GM23248 (cell line): ENCODE measurements at places on chromosomes 2 and 18. TPM values are rescaled to one million over a fixed set of nuclear protein-coding genes. Genes with fewer than 3 reads are reported as not detected.

PARD3B gene
- total RNA-seq: 6.9 and 8.1 TPM in 2 replicates

CDCA7 gene
- 3.0 and 3.3 TPM in 2 replicates for total RNA-seq

ITGA6 gene
- total RNA-seq: 45.4 and 47.7 TPM in 2 replicates

GRCh38 chr2:165563468-165564225, 94.1 kb downstream of the CSRNP3 start:
- no peak for DNase-seq
- H3K4me3 ChIP-seq: no peak overlapping the region
- no peak overlapping the region for H3K27ac ChIP-seq
- H3K36me3 ChIP-seq: no peaks in the 10 kb centered on the region

EFEMP1 gene
- total RNA-seq: 1,343 and 1,498 TPM in 2 replicates

CNDP1 gene
- not detected in 2 replicates for total RNA-seq

TMEM178A gene
- total RNA-seq: 0.32 TPM in 1 of 2 replicates, not detected in the other

DNA sequence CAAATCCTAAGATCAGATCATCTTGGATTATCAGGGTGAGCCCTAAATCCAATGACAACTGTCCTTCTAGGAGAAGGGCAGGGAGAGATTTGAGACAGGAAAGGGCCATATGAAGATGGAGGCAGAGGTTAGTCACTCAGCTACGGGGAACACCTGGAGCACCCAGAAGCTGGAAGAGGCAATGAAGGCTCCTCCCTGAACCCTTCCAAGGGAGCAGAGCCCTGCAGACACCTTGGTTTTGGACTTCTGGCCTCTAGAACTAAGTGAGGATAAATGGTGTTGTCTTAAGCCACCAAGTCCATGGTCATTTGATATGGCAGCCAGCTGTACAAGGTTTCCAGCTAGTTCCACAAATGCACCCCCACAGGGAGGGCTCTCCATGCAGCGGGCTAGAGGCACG, 6.9 kb upstream of the PTPN2 start:
- H3K4me3 ChIP-seq: no peak overlapping the region
- H3K27me3 ChIP-seq: no peaks in the 10 kb centered on the region
- no peak for DNase-seq
- no peaks in the 10 kb centered on the region for H3K36me3 ChIP-seq

DNA sequence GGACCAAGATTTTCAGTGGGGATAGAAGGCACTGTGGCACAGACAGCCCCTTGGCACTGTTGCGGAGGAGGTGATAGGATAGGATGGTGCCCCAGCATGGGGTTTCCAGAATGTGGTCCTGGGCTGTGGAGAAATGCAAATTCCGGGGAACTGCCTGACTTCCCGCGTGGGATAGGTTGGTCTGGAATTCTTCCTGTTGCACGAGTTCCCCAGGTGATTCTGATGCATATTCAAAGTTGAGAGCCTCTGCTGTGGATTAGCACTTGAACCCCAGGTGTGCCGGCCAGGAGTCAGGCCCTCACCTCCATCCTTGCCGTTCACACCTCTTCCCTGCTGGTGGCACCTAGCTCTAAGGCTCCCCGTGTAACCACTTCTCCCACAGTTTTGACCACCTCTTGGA, 15.5 kb downstream of the NCK2 start:
- no peak overlapping the region for H3K27ac ChIP-seq
- DNase-seq: no peak
- no peaks in the 10 kb centered on the region for H3K4me1 ChIP-seq
- no peaks in the 10 kb centered on the region for H3K36me3 ChIP-seq
- no peaks in the 10 kb centered on the region for H3K27me3 ChIP-seq

- H3K36me3 ChIP-seq: no peaks in the 10 kb centered on the region
- H3K27ac ChIP-seq: no peak overlapping the region
- no peak overlapping the region for H3K4me3 ChIP-seq
- H3K27me3 ChIP-seq: no peaks in the 10 kb centered on the region
- peaks cover 13% of the 10 kb centered on the region for H3K4me1 ChIP-seq
Measured at GRCh38 chr2:143422681-143423080, 293.5 kb downstream of the ARHGAP15 start.

GRCh38 chr2:176978921-176979320, 233.7 kb upstream of the HNRNPA3 start:
- peak; percentile 6 for DNase-seq
- no peak overlapping the region for H3K4me3 ChIP-seq
- peaks cover 38% of the 10 kb centered on the region for H3K27me3 ChIP-seq
- no peak overlapping the region for H3K27ac ChIP-seq
- no peaks in the 10 kb centered on the region for H3K36me3 ChIP-seq

- H3K36me3 ChIP-seq: no peaks in the 10 kb centered on the region
- DNase-seq: peak; percentile 26
- H3K27me3 ChIP-seq: no peaks in the 10 kb centered on the region
- peak overlapping the region; percentile 47 for H3K27ac ChIP-seq
Measured at GRCh38 chr18:10142056-10142455, 228.2 kb downstream of the VAPA start.

GRCh38 chr2:193695367-193695766, 1500.6 kb upstream of the TMEFF2 start:
- no peaks in the 10 kb centered on the region for H3K4me1 ChIP-seq
- no peaks in the 10 kb centered on the region for H3K27me3 ChIP-seq
- H3K4me3 ChIP-seq: no peak overlapping the region
- peak; percentile 53 for DNase-seq
- no peaks in the 10 kb centered on the region for H3K36me3 ChIP-seq
- H3K27ac ChIP-seq: no peak overlapping the region

B4GALT6 gene
- total RNA-seq: 2.4 and 2.8 TPM in 2 replicates

OTOF gene
- total RNA-seq: 0.25 and 0.43 TPM in 2 replicates

LAMA3 gene
- 1.9 and 3.5 TPM in 2 replicates for total RNA-seq

GRCh38 chr2:33212151-33212550, 264.3 kb upstream of the RASGRP3 start:
- peak overlapping the region; percentile 85 for H3K27ac ChIP-seq
- H3K36me3 ChIP-seq: 0 out of 2 replicates have a peak, but pooled peaks cover 3% of the 10 kb centered on the region
- H3K27me3 ChIP-seq: no peaks in the 10 kb centered on the region
- peaks cover 78% of the 10 kb centered on the region for H3K4me1 ChIP-seq

NXPH2 gene
- total RNA-seq: not detected in 2 replicates

GRCh38 chr2:74849228-74849892, 15.4 kb downstream of the HK2 start:
- peak; percentile 19 for DNase-seq
- H3K36me3 ChIP-seq: no peaks in the 10 kb centered on the region
- no peak overlapping the region for H3K27ac ChIP-seq
- H3K4me1 ChIP-seq: peaks cover 68% of the 10 kb centered on the region
- H3K27me3 ChIP-seq: no peaks in the 10 kb centered on the region
- no peak overlapping the region for H3K4me3 ChIP-seq

SALL3 gene
- total RNA-seq: not detected in 2 replicates

CPLX4 gene
- total RNA-seq: not detected in 2 replicates

- no peaks in the 10 kb centered on the region for H3K4me1 ChIP-seq
- no peaks in the 10 kb centered on the region; the same call in 1 of the 2 replicates for H3K36me3 ChIP-seq
- DNase-seq: peak; percentile 16
- no peak overlapping the region for H3K4me3 ChIP-seq
- no peak overlapping the region for H3K27ac ChIP-seq
- no peaks in the 10 kb centered on the region for H3K27me3 ChIP-seq
Measured at GRCh38 chr2:105297216-105297615, 32.3 kb downstream of the TGFBRAP1 start.

SLC5A7 gene
- total RNA-seq: not detected in 2 replicates

GRCh38 chr2:130896813-130897212, 60.1 kb downstream of the ARHGEF4 start:
- no peak overlapping the region for H3K27ac ChIP-seq
- H3K4me1 ChIP-seq: no peaks in the 10 kb centered on the region
- H3K36me3 ChIP-seq: no peaks in the 10 kb centered on the region

- no peak for DNase-seq
- no peaks in the 10 kb centered on the region for H3K36me3 ChIP-seq
- no peak overlapping the region for H3K27ac ChIP-seq
- no peaks in the 10 kb centered on the region for H3K4me1 ChIP-seq
- no peak overlapping the region for H3K4me3 ChIP-seq
Measured at GRCh38 chr2:75453384-75454240, 107.1 kb downstream of the EVA1A start.

- H3K4me1 ChIP-seq: peaks cover 5% of the 10 kb centered on the region; the same call in 1 of the 2 replicates
- H3K4me3 ChIP-seq: no peak overlapping the region
- no peak overlapping the region for H3K27ac ChIP-seq
- no peaks in the 10 kb centered on the region for H3K36me3 ChIP-seq
Measured at GRCh38 chr2:25819597-25820039, 58.7 kb downstream of the ASXL2 start.

DNA sequence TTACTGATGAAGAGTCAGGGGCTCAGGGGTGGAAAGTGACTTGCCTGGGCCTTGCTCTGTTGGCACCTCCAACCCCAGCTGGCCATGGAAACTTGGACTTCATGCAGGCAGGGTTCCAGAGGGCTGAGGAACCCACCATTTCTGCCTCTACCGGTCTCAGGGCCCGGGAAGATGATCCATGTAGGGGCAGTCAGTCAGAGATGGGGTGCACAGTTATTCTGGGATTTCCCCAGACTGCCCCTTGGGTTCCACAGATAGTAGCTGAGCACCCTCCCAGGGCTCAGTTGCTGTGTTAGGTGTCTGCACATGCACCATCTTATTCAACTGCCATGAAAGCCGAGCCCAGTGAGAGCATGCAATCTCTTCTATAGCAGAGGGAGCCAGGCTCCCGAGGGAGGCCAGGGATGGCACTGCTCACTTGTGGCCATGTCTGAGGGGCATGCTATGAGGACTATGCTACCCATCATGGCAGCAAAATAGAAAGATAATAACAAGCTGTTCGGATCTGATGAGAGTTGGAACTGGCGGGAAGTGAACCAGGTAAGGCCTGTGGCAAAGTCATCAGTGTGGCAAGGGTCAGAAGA, 37.3 kb downstream of the RHOB start:
- no peaks in the 10 kb centered on the region for H3K27me3 ChIP-seq
- no peak for DNase-seq
- no peaks in the 10 kb centered on the region for H3K4me1 ChIP-seq
- H3K4me3 ChIP-seq: no peak overlapping the region

DNA sequence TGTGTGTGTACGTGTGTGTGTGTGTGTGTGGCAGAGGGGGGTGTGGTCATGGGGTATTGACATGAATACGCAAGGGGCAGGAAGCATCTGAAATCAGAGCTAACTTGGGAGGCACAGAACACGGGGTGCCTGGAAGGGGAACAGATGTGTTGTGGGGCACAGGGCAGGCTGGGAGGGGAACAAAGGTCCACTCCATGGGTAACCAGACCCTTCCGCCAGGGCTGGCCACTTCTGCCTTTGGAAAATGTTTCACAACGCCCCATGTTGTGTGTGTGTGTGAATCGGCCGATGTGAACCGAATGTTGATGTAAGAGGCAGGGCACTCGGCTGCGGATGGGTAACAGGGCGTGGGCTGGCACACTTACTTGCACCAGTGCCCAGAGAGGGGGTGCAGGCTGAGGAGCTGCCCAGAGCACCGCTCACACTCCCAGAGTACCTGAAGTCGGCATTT, at the start of gene SLC11A1:
SLC11A1 (plus strand) TSS at position 358 of the 451 bp plus-strand sequence. CDS start 96 bp downstream, outside the sequence.
- H3K27me3 ChIP-seq: no peaks in the 10 kb centered on the region
- H3K36me3 ChIP-seq: no peaks in the 10 kb centered on the region
- H3K27ac ChIP-seq: no peak within 1 kb of the TSS
- DNase-seq: no peak
- no peaks in the 10 kb centered on the region for H3K4me1 ChIP-seq
- H3K4me3 ChIP-seq: no peak within 1 kb of the TSS

POTEJ gene
- not detected in 2 replicates for total RNA-seq

DNA sequence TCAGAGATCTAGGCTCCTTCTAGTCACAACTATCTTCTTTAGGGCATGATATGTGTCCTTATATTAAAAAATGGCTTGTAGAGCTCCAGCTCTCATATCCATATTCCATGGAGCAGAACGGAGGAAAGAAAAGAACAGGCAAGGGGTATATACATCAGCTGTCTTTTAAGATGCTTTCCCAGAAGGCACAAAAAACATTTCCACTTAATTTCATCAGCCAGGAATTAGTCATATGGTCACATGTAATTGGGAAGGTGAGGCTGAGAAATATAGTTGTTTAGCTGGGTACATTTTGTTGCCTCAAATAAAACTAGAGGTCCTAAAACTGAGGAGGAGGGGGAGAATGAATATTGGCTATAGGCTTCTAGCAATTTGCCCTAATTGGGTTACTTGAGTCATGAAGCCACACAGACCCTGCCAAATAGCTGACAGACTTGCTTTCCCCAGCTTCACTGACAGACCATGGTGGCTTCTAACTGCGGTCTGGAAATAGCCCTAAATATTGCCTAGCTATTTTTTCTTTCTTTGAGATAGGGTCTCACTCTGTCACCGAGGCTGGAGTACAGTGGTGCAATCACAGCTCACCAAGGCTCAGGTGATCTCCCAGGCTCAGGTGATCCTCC, 20.0 kb downstream of the MAIP1 start:
- H3K27ac ChIP-seq: peak overlapping the region; percentile 57
- H3K36me3 ChIP-seq: no peaks in the 10 kb centered on the region
- no peak overlapping the region for H3K4me3 ChIP-seq

RTN4 gene
- total RNA-seq: 390 and 425 TPM in 2 replicates

DNA sequence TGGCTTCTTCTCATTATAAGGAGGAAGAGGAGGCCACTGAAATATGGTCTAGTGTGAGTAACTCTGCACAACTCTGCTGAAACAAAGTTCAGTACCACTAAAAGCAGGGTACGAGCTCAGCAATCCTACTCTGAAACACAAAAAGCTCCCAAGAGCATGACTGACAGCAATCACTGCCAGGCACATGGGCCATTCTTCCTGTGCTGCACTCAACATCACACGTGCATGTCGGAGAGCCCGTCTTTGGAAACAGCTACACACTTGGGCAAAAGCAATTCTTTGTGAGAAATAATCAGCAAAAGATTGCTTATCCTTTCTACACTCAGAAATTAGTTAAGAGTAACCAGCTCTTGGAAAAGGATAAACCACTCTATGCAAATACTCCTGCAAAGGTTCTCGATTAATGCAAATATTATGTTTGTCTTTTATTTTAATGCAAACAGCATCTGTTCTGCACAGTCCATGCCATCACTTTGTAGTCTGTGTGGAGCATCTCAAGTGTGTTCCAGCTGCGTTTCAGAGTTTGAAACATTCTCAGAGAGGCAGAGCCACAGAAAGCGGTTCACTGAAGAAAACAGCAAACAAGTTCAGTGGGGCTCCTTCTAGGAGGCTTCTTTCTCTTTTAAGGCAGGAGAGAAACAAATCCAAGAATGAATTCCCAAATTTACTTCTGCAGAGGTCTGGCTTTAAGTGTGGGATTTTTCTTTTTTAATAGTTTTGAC, 145.0 kb downstream of the HDAC4 start:
- H3K4me3 ChIP-seq: no peak overlapping the region
- no peak overlapping the region for H3K27ac ChIP-seq
- no peaks in the 10 kb centered on the region for H3K27me3 ChIP-seq
- DNase-seq: no peak
- no peaks in the 10 kb centered on the region for H3K36me3 ChIP-seq

KCNF1 gene
- total RNA-seq: 0.97 TPM in 1 of 2 replicates, not detected in the other

DNA sequence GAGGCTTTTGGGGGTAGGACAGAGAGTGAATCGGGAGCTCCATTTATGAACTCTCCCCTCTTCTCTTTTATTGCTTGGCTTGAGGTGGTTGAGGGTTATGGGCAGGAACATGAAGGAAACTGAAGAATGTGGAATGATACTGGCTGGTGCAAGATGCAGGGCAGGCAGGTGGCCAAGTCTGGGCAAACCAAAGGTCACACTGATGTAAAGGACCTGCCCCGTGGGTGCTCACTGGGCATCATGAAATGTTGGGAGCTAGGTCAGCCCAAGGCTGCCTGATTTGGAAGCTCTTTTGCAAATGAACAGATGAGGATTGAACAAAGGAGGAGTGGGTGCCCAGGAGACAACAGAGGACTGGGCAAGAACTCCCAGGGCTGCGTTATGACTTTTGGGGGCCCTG, 328.9 kb downstream of the CLIP4 start:
- no peaks in the 10 kb centered on the region for H3K36me3 ChIP-seq
- no peak overlapping the region for H3K4me3 ChIP-seq
- peaks cover 9% of the 10 kb centered on the region; the same call in 1 of the 2 replicates for H3K4me1 ChIP-seq

GRCh38 chr18:45201489-45201888, 413.8 kb upstream of the SLC14A2 start:
- no peak for DNase-seq
- no peak overlapping the region for H3K4me3 ChIP-seq
- H3K27ac ChIP-seq: no peak overlapping the region
- H3K27me3 ChIP-seq: no peaks in the 10 kb centered on the region
- no peaks in the 10 kb centered on the region for H3K36me3 ChIP-seq

STARD6 gene
- total RNA-seq: not detected in 2 replicates

ZSCAN30 gene
- total RNA-seq: 21.3 and 26.4 TPM in 2 replicates
